ENCODE measurements at places on chromosomes 12 and 14.
A peak's percentile ranks its signal among the peaks of the same experiment; 100 is the strongest.

- DNase-seq: no peak
Observed at GRCh38 chr12:57729321-57729844, 9.2 kb downstream of the AGAP2 start.

GRCh38 chr14:21557084-21557901 lies 22.6 kb downstream of the OR10G3 start:
- peak; percentile 77 for DNase-seq

- no peak for DNase-seq
Observed at GRCh38 chr12:53221203-53222080, 10.6 kb downstream of the RARG start.

DNA sequence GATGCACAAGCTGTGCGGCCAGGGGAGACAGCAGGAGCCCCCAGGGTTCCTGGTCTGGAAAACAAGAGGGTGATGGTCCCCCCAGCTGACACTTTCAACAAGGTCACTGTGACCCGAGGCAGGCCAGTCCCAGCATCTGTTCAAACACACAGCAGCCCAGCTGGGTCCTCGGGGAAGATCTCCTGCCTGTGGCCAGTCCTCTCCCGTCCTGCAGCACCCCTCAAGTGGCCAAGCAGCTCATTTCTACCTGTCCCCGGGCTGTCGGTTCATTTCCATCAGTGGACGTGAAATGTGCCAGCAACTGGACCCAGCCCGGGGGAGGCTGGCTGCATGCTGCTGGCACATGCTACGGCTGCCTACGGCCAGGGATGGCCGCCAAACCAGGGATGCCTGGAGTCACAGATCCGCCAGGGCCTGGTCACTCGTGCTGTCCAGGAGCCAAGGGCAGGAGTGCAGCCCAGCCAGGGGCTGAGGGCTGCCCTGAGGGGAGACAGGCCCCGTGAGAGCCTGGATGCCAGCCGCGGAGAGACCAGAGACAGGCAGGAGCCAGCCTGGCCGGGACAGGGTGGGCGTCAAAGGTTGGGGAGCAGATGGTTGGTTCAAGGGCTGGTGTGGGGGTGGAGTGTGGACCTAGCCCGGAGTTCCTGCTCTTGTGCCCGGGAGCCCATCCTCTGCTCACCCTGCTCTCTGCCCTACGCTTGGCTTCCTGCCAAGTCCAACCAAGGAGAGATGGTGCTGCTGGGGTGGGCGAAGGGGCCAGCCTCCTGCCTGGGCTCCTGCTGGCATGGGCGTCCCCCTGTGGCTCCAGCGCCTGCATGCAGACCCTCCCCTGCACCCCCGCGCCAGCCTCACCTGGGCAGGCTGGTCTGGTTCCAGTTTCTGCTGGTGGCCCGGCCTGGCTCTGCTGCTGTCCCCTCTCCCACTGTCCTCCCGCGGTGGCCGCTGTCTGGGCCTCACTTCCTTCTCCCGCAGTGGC lies 143.8 kb downstream of the ADGRD1 start:
- DNase-seq: peak; percentile 48

GRCh38 chr12:4256043-4256826 lies 17.3 kb upstream of the CCND2 start:
- DNase-seq: no peak

DNA sequence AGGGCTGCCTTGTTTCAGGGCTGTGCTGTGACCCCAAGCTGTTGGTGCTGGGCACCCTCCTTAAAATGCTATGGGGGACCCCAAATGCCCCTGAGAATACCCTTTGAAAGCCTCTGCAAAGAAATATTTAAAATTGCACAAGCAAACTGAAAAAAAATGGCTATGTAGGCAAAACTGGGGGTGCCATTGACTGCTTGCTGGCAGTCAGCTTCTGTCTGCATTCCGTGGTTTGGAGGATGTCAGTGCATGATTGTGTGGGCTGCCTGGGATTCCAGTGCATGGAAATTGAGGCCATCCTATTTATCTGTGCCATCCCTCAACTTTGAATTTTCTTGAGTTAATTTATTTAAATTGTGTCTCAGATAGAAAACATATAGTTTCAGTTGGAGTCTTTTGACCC lies 113.7 kb upstream of the RTL1 start:
- no peak for DNase-seq

DNA sequence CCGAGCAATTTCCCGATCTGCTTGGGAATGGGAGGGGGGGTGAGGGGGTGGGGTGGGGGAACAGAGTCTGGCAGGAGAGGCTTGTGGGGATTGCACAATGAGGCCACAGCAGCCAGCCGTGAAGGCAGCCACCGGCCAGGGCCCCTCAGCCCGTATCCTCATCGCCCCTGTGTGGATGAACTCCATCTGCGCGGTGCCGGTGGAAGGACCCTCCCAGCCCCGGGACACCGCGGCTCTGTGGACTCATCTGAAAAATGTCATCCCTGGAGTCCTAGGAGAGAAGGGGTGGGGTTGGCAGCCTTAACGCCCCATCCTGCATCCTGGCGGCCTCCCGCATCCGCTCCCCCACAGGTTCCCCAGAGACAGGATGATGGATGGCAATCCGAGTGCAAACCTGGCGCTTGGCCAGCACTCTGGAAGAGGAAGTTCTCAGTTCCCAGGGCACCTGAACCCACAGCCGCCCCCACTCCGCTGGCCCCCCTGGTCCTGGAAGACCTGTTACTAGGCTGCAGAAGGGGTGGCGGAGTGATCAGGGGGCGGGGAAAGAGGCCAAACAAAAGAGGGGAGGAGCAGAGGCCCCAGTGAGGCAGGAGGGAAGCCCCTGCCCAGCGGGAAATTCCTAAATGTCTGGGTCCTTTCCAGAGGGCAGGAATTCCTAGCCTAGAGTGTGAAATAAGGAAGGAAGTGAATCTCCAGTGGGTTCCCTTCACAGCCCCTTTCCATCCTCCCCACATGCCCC lies 1.2 kb upstream of the TNFAIP2 start:
- no peak for DNase-seq

DNA sequence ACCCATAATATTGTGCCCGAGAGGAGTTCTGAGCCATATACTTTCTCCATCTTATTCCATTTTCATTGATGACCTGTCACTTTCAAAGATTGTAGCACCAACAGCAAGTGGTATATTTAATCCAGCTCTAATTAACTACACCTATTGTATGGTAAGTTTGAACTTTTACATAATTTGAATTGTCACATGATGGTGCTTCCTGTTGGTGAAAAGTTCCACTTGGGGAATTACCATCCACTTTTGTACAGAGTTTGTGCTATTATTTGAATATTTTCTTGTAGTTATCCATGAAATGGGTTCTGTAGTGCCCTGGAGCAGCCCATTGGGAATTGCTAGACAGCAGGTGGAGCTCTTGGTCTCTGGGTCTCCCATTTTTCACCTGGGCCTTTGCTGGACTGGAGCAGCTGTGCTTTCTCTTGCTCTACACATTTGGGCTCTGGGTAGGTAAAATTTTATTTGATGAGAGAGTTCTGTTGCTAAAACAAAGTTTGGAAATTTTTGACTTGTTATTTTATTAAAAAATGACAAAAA lies 3.0 kb downstream of the SMCO3 start:
- DNase-seq: no peak

GRCh38 chr12:104852102-104852501 lies 106.0 kb downstream of the SLC41A2 start:
- DNase-seq: no peak

- no peak for DNase-seq
Observed at GRCh38 chr12:19885093-19885812, 446.0 kb downstream of the AEBP2 start.

DNA sequence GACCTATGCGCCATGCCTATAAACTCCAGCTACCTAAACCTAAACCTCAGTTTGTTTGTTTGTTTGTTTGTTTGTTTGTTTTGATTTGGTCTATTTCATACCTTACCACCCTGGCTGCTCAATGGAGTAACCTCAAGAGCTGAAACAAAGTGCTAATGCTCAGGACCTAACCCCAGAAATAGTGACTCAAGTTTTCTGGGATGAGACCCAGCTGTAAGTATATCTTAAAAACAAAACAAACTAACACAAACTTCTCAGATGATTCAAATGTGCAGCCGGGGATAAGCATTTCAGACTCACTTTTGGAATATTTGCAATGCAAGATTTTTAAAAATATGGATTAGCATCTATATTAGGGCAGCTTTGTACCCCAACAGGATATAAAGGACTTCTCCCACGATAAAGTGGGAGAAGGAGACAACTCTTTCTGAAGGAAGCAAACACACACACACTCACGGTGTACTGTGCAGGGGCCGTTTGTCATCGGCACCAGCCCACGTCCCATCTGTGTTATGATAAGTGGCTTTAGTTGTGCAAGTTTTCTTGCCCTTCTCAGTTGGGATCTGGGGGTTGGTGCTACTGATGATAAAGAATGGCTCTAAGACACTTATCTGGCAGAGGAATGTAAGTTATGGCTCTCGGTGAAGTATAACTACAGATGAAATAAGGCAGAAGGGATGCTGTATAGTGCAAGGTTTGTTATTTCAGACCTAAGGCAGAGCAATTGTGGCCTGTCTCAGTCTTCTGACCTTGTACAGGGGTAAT lies 516.7 kb upstream of the TMEM132C start:
- DNase-seq: no peak

- no peak for DNase-seq
Observed at GRCh38 chr12:73413974-73414373, 1123.7 kb upstream of the ATXN7L3B start.

GRCh38 chr14:39113685-39114072 lies 444 bp upstream of the GEMIN2 start:
- no peak for DNase-seq

DNA sequence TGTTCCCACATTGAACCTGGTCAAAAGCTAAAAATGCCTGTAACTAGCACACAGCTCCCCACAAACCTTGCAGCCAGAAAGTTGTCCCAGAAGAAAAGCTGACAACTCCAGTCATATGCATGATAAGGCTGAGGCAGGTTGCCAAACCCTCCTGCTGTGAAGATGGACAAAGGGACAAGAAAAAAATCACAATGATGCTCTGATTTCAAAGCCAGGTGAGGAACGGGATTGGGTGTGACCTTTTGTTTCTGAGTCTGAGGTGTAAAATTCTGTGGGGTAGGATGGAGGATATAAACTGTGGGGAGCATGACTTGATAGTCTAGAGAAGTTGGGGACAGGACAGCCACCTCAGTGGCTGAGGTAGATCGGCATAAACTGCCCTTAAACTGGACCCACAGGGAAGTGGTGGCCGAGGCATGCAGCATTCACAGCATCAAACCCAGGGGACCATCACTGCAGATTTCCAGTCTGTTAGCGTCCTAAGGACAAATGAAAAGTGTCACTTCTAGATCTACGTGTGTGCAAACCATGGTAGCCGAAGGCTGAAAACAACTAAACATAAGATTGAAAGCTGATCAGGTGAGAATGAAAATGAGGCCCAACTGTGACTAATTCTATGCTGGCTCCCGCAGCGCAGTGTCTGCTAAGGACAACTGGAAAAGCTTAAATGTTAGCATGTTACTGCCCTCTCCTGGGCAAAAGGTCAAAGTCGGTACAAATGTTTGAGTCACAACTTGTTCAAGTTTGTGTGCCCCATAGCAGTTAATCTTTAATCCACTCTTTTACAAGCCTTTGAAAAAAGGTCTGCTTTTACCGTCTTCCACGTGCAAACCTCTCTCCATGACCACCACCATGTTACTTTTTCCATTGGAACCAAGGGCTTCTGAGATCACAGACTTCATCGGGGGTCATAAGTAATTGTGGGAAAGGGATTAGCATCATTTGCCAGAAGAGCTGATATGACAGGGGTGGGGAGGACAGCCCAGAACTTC lies 39.8 kb downstream of the GRIN2B start:
- no peak for DNase-seq

DNA sequence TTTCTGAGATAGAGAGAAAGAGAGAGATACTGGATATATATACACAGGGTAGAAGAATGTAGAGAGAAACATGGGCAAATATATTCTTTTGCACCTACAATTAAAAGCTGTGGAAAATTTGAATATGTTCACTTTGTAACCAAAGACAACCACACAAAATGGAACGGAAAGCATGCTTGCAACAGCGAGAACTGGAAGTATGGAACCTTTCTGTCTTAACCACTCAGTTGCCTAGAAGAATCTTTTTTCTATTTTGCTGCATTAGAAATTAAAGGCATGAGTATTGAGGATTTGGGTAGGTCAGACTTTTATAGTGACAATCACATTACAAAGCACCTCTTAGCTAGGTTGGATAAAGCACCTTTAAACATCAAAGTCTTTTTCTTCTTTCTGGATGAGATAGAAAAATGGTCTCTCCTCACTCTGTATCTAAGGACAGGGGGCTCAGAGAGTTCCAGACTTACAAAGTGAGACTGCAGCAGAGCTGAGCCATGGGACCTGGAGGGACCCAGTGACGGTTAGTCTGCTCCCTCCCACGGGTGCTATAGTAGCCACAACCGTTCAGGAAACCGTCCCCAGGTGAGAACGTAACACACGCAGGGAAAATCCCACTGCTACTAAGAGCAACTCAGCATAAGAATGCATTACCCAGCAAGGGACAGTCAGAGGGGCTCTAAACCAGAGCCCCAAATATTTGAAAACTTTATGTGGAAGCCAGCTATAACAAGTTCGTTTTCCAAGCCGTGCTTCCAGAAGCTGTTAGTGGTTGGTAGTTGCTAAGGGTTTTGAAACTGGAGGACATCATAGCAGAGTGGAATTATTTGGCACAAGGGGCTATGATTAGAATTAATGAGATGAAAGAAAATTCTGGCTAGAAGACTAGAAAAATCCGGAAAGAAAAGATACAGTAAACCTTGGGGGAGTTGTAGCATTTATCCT lies 97.1 kb downstream of the DAD1 start:
- DNase-seq: no peak

DNA sequence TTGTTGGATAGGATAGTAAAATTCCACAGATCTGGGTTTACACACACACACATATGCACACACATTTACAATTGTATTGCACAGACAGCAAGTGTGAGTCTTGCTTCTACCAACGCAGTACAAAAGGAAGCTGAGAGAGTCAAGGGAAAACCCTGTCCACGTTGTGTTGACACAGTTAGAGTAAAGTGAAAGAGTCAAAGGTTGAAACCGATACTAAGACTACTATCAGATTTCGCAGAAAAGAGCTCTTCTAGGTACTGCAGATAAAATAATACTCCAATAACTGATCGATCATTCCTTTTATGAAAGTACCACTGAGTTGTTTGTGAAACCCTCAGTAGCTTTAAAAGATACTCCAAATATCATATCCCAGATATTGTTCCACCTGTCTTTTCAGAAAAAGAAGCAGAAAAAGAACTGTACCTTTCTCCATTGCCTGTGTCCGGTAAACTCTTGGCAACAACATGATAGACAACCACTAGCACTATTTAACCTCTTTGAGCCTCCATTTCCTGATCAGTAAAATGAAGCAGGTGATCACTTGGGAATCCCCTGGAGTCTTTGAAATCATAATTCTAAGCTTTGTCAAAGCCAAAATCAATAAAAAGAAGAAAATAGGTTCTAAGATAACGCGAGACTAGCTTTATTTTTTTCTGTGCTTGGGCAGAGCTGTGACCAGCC lies 224.6 kb upstream of the FOXN3 start:
- no peak for DNase-seq

DNA sequence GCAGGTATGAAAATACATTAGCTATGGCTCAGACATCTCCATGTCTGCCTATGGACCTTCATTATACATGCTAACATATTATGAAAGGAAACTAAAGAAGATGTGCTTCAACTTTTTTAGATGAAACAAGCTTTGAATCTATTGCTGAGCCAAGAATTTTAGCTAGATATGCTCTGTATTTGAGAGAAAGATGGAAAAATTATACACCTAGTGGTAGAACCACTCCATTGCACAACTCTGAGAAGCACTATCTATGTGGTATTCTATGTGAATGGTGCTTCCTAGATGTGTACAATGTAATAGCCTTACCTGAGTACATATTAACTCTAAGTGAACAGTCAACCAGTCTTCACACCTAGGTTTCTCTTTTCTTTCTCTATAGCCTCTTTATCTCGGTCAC lies 17.3 kb downstream of the EPYC start:
- no peak for DNase-seq

All from cerebellar nuclear complex (tissue), 1 donor.